ENCODE measurements at places on chromosomes 12 and 14.

GRCh38 chr14:29453045-29453444 lies 474.6 kb downstream of the PRKD1 start:
- DNase-seq = no peak

DNA sequence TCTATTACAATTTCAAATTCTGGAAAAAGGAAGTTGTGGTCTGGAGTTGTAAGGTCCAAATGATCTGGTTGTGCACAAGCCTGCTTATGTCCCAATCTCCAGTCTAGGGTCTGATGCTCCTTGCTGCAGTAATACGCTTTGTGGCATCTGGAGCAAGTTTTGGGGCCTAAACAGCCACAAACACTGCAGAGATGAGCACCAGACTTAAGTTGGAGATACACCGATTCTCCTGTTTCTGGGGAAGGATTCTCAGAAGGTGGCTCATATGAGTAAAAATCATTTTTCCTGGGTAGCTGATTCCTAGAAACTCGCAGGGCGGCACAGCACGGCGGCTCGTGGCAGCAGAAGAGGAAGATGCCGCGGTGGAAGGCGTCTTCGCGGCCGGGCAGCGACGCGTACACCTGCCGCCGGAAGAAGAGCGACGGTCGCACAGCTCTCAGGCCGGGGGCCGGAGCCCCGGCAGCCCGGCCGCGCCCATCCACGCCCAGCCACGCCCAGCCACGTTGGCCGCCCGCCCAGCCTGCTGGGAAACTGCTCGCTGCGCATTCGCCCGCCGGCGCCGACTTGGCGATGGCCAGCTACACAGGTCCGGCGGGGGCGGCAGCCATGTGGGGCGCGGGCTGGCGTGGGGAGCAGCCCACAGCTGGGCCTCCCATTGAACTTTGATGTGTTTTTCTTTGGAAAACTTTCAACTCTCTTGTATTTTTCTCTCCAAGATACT lies 129.0 kb downstream of the ASCL4 start:
- no peak for DNase-seq

- DNase-seq = no peak
Measured at GRCh38 chr14:34201909-34202637, 251.2 kb upstream of the EGLN3 start.

DNA sequence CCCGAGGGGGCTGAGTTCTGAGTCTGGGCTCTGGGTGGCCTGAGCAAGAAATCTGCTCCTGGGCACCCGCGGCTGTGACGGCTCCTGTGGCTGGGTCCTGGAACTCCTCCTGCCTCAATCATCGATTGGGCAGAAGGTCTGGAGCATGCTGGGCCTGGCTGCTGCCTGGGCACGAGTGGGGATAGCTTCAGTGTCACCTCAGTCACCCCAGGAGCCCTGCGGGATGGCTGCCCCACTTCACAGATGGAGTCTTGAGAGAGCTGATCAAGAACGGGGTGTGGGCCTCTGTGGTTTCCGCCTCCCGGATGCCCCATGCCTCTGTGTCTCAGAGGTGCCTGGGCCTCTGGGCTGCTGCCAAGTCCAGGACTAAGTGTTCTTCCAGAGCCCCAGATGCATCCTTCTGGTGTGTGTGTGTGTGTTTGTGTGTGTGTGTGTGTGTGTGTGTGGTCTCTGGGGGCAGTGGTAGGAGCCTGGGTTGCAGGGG lies 185.6 kb upstream of the C14orf180 start:
- peak; percentile 21 for DNase-seq

DNA sequence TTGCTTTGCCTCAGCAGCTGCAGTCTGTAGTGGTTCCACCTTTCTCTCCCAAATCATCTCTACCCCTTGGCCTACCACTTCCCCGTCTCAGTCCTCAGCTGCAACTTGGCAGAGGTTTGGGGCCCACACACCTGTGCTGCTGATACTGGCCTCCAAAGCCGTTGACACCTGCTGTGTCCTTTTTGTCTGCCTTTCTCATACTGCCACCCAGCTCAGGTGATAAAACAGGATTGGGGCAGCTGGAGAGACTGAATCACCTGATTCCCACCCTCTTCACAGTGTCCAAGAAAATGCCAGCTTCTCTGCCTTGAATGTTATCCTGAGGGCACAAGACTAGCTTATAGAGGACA lies 103.7 kb downstream of the ETV6 start:
- DNase-seq = no peak

DNA sequence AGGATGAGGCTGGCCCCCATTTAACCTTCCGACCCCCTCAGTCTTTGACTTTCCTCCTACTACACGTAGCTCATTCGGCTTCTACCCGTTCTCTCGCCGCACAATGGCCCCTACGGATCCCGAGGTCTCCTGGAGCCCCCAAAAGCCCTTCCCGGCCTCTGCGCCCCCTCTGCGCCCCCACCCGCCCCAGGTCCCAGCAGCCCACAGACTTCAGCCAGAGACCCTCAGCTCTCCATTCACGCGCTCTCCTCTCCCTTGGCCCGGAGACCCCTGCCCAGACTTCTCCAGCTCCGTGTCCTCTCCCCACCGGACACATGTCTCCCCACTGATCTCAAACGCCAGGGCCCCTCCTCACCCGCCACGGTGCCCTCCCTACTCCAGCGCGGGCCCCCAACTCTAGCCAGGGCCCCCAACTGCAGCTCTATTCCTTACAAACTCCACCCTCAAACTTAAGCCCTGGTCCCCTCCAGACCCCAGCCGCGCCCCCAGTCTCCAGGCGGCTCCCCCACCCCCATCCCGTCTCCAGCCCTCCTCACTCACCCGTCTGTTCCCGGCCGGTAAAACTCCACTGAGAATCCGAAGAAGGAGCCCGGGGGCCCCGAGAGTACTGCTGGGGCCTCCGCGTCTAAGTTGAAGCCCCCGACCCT lies 502 bp downstream of the ITGA5 start:
- DNase-seq = no peak

DNA sequence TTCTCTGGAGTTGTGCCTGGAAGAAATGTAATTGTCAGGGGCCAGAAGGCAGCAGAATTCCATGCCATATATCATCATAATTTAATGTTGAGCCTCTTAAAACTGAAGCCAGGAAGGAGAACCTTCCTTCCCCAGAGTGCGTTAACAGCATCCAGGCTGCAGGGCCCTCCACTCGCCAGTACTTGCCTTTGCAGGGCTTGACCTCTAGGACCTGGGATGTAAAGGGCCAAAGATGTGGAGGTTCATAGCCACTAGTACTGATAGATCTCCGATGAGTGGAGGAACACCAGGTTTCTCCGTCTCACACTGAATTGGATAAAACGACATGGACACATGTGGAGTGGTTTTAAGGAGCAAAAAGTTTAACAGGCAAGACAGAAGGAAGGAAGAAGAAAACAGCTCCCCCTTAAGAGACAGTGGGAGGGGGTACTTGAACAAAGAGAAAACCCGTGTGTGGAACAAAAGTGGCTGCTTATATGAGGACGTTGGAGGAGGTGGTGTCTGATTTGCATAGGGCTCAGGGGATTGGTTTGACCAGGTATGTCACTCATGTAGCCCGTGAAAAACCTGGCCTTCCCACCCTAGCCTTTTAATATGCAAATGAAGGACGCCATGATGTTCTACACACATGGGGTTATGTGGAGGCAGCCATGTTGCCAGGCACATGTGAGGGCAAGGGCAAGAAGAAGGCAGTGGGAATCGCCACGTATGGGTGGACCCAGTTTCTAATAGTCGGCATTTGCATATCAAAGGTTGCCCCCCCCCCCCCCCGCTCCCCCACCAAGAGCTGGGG lies 38.8 kb upstream of the WSCD2 start:
- no peak for DNase-seq

GRCh38 chr14:79734656-79735055 lies 476.6 kb downstream of the DIO2 start:
- DNase-seq = no peak

DNA sequence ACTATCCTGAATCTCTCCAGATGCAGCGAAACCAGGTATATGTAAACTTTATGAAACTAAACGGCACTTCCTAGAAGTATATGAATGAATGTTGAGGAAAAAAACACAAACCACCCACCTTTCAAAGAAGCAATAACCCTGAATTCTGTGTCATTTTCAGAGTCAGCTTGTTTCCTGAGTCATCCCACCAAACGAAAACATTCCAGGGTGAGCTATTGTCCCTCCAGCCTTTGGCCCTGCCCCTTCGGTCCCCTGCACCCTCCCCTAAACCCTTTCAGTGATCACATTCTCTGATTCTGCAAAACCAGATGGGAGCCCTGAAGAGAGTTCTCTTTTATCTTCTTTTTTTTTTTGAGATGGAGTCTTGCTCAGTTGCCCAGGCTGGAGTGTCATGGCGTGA lies 202.6 kb upstream of the ALG10B start:
- no peak for DNase-seq

- no peak for DNase-seq
Measured at GRCh38 chr14:105533391-105533790, 7.0 kb downstream of the TMEM121 start.

- no peak for DNase-seq
Measured at GRCh38 chr14:64233531-64234190, 60.5 kb downstream of the ESR2 start.

DNA sequence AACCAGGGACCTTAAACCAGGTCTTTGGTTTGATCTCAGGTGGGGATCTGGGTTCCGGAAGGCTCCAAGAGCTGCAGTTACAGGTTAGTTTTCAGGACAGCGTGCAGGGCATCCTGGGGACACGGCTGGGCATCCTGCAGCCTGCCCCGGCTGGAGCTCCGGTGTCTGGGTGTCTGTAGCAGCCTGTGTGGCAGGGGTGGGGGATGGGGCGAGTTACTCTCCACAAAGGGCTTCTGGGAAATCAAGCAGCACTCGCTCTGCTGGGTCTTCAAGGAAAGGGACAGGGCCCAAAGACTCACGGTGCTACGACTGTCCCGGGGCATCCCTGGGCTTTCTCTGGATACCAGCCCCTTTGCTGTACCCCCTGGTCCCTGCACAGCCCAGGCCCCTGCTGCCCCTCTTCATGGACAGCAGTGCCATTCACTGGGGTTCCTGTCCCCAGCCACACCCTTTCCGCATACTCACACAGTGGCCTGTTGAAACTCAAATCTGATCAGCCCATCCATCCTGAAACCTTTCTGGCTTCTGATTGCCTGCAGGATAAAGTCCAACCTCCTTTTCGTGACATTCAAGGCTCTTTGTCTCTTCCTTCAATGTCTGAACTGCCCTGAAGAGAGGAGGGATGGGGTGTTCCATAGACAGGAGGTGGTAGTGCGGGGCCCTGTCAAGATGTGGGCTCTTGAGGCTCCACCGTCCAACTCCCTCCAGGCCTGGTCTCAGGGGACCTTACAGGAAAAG lies 22.2 kb upstream of the PPP1R13B start:
- DNase-seq = no peak

GRCh38 chr14:87579036-87579435 lies 413.9 kb downstream of the GALC start:
- DNase-seq = no peak

- no peak for DNase-seq
Measured at GRCh38 chr14:91837076-91837475, 30.3 kb downstream of the TC2N start.

GRCh38 chr12:118059341-118060191 lies 1.4 kb downstream of the WSB2 start:
- no peak for DNase-seq

DNA sequence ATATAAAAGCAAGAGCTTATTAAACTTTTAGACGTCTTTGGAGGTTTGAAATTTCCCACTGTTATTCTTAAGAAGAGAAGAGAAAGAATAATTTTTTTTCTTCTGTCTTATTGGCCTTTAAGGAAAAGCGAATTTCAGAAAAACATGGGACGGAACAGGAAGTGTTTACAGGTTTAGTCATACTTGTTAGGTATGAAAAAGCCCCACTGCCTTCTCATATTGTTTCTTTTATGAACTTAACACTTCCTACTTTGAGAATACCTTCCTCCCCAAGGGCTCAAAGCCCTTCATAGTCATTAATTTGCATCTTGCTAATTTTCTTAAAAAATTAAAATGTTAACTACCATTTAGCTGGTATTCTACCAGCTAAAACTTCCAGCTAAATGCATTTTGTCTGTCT lies 82.0 kb downstream of the ETV6 start:
- DNase-seq = no peak

DNA sequence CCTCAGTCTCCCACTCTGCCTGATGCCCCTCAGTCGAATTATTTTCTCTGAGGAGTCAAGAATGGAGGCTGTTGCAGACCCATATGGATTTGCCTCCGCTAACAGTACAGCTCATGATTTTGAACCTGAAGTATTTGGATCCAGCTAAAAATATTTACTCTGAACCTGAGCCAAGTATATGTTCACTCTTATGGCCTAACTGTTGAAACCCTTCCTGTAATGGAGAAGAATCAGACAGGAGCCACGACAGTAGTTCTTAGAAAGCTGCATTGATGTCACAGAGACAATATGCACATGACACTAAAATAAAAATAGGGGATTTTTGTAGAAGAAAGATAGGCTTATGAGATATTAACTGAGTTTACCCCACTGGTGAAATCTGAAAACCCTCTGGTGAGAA lies 1128.3 kb upstream of the FLRT2 start:
- no peak for DNase-seq

All from stimulated activated CD8-positive, alpha-beta memory T cell treated with anti-CD3 and anti-CD28 coated beads, Interleukin-15, amount 100 ng/mL, for 4 hours (primary cell).